Activated naive CD4-positive, alpha-beta T cell (primary cell): ENCODE measurements at places on chromosomes 3 and 15.

GRCh38 chr3:49641292-49641691 lies 32.9 kb upstream of the APEH start:
- DNase-seq: no peak

- no peak for DNase-seq
These were observed 56.7 kb upstream of the NUDT16 start for GRCh38 chr3:131324923-131325322.

DNA sequence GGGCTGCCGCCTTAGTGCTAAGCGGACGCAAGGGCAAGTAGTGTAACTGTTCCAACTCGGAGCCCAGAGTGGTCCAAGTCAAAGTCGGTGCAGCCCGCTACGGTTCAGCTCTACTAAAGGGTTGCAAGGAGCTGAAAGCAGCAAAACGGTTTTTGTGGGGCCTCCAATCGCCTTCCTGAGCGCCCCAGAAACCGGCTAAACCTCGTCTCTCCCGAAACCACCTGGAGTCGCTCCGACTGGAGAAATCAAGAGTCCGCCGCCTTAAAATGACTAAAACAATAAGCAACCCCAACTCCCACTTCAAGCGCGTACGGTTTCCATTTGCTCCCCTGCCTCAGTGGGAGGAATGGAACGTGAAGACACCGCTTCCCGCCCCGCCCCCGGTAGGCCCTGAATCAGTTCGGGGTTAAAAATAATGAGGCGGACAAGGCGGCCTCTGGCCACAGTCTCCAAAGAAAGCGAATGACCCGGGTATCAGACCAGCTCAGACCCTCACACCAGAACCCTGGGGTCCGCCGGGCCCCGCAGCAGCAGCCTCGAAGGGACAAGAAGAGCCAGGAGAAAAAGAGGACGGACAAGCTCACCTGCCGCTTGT lies 401 bp downstream of the SEC11A start:
- no peak for DNase-seq

DNA sequence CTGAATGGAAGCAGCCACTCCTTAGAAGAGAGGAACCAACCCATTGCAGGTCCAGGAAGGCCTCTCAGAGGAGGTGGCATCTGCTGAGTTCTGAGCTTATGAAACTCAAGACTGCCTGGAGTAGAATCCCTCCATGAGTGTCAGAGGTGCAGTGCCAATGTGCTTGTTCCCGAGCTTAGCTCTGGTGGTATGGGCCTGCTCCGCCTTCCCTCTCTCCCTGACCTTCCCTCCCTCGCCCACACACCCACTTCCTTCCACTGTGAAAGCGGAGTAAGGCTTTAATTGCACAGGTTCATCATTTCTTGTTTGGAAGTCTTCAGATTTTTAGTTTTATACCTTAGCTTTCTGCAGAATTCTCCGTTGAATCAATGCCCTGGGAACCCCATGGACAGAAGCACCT lies 208.0 kb upstream of the BHLHE40 start:
- DNase-seq: no peak

GRCh38 chr3:33438284-33438668 lies 1.9 kb downstream of the UBP1 start:
- no peak for DNase-seq

DNA sequence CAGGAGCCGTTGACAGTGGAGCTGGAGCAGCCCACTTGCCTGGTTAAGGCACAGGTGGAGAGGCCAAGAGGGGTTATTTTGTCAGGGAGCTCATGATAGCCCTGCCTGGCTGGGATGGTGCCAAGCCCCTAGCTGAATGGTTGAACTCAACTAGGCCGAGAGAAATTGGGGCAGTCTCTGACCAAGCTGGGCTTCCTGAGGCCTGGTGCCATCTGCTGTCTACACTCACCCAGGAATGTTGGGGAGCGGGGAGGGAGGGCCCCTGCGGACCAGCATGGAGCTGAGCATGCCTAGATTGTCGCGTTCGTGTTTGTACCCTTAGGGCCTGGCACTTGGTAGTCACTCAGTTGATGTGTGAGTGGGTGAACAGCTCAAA lies 1.2 kb downstream of the BRPF1 start:
- DNase-seq: no peak

- DNase-seq: no peak
These were observed 57.7 kb upstream of the CTNNB1 start for GRCh38 chr3:41141433-41142167.

- no peak for DNase-seq
These were observed 683.5 kb downstream of the NR2F2 start for GRCh38 chr15:97014001-97014400.
